ENCODE measurements at places on chromosomes 6 and 20. TPM values are rescaled to one million over a fixed set of nuclear protein-coding genes. Genes with fewer than 3 reads are reported as not detected.

The NRN1 gene
- total RNA-seq = 7.0 TPM

The RAB32 gene
- 17.6 TPM for total RNA-seq

The SYCP2 gene
- total RNA-seq = 4.0 TPM

The HSPA1L gene
- 0.83 TPM for total RNA-seq

The CAGE1 gene
- total RNA-seq = not detected

The RNASET2 gene
- total RNA-seq = 62.5 TPM

- no peak for DNase-seq
Measured at GRCh38 chr6:148811459-148811858, 64.6 kb downstream of the UST start.

- peak; percentile 96 for DNase-seq
Measured at GRCh38 chr6:33271468-33272274, at the start of the genes RPS18 and VPS52. Gene RPS18, plus strand, starts transcription at chr6:33272075. Its CDS starts 45 bp downstream, at chr6:33272120. Gene VPS52, minus strand, starts transcription at chr6:33271876. Its CDS starts 201 bp downstream, at chr6:33271675.

DNA sequence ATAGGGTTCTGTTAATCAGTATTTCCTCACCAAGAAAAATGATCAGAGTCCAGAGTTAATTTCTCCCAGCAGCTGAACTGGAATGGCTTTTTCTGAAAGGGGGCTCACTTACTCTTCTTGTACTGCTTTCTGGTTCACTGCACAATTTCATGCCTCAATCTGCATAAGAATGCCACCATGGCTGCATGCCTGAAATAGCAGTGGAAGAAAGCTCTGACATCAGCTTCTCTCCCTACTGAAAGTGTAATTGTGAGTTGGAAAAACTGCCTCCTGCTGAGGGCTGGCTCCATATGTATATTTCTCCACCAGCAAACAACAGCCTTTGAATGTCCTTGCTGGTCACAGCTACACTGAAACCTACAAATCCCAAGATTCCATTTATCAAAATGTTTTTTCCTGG lies 1027.2 kb upstream of the GJE1 start:
- DNase-seq = no peak

DNA sequence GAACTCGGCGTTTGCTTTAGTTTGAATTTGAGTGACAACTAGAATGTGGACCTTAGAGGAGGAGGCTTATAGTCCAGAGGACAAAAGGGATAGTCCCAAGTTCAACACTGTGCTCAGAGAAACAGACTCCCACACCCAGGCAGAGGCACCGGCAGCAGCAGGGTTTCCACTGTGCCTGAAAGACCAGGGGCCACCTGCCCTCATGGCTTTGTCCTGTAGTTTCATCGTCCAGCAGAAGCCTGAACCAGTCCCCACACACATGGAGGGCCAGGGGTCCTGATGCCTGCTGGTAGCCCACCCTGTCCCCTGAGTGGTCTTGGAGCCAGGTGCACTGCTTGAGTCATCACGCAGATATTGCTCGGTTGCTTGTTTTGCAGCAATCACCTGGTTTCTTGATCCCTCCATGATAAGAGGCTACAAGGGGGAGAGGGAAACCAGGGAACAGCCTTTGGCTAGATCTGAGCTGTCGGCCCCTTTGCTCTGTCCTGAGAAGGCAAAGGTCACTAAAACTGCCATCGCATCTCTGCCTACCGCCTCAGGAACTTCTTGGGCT lies 7.2 kb upstream of the ACSS1 start:
- DNase-seq = no peak

DNA sequence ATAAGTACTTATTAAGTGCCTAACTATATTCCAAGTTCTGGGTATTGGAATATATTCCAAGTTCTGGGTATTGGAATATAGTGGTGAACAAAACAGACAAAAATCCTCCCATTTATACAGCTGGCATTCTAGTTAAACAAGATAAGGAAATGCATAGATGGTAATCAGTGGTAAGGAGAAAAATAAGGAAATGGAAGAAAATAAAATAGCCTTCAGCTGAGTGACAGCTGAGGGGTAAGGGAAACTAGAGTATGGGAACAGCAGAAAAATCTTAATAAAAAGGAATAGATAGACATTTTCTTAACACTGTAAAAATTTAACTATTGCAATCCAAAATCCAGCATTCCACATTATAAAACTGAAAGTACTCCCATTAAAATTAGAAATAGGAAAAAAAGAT lies 17.2 kb upstream of the WFDC10A start:
- no peak for DNase-seq

DNA sequence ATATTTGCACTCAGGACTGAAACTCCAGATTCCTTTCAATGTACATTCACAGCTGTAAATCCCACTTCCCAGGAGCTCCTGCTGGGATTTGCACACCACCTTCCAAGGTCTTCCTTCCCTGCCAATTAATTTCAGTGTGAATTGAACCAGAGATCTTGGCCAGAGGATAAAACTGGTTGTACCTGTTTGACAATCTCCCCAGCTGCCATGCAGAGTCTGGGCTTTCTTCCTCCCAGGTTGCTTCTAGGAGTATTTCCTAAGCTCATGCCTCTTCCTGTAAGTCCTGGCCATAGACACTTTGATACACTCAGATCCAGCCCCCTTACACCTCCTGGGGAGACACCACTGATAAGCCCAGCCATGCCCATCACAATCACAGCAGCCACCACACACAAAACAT lies 15.6 kb downstream of the MAFB start:
- no peak for DNase-seq

DNA sequence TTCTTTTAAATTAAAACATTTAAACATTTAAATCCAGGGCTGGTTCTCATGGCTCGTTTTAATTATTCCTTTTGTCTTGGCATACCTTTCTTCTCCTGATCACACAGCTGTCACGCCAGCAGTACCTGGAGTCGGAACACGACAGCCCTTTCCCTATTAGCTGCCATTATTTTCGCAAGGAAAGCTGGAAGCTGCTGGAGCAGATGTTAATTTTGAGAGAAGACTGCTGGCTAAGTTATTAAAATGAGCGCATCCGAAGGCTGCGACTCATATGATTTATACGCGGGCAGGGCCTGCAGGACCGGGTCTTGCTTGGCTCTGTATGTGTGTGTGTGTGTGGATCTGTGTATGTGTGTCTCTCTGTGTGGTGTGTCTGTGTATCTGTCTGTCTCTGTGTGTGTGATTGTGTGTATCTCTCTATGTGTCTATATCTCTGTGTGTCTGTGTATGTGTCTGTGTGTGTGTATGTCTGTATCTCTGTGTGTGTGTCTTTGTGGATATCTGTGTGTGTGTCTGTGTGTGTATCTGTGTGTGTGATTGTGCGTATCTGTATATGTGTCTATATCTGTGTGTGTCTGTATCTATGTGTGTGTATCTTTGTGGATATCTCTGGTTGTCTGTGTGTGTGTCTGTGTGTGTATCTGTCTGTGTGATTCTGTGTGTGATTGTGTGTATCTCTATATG lies 191.5 kb downstream of the CDH4 start:
- DNase-seq = no peak

DNA sequence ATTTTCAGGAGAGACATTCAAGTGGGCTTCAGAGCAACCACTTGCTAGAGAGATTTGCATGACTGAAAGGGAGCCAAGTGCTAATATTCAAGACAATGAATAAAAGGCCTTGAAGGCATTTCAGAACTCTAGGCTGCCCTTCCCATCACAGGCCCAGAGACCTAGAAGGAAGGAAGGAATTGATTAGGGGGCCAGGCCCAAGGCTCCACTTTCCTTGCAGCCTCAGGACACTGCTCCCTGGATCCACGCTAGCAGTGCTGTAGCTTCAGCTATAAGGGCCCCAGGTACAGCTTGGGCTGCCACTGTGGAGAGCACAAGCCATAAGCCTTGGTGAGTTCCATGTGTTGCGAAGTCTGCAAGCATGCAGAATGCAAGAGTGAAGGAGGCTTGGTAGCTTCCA lies 731.9 kb upstream of the FLRT3 start:
- DNase-seq = no peak

- DNase-seq = no peak
Measured at GRCh38 chr6:135148889-135149288, 32.2 kb upstream of the MYB start.

DNA sequence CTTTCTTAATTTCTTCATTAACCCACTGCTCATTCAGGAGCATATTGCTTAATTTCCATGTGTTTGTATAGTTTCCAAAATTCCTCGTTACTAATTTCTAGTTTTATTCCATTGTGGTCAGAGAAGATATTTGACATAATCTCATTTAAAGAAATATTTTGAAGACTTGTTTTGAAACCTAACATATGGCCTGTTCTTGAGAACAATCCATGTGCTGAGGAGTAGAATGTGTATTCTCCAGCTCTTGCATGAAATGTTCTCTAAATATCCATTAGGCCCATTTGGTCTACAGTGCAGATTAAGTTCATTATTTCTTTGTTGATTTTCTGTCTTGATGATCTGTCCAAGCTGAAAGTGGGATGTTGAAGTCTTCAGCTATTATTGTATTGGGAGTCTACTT lies 251.7 kb downstream of the ALDH8A1 start:
- no peak for DNase-seq
